AG20443 (cell line): ENCODE measurements at places on chromosomes 7 and 10.

- DNase-seq, result no peak
These were observed 131.0 kb downstream of the PLXDC2 start for GRCh38 chr10:19947215-19947614.

DNA sequence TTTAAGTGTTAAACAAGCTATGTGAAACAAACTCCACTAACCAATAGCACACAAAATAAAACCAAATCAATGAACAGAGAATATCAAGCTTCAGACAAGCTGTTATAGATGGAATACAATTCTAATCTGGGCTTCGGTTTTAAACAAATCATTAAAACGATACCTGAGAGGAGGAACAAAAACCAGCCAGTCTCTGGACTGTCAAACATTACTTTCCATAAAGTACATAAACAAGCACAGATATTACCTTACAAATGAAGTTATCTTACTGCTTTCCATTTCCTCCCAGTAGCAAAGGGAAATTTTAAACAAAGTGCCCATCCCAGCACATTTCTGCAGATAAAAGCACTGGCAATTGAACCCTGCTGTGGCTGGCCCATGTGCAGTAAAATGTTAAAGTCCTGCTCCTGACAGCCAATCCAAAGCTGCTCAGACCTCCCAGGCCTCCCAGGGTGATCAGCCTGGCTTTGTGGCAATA, 128.0 kb downstream of the NRCAM start:
- no peak for DNase-seq

GRCh38 chr7:93629291-93629801, 54.8 kb upstream of the CALCR start:
- no peak for DNase-seq

GRCh38 chr10:116554628-116555027, 8.9 kb downstream of the PNLIP start:
- DNase-seq, result no peak

GRCh38 chr7:132575982-132576720, at the start of gene PLXNA4:
Gene PLXNA4 (minus strand): TSS chr7:132576470. CDS start chr7:132508693, 67,777 bp downstream.
- peak; percentile 37 for DNase-seq

GRCh38 chr10:101759309-101760247, 16.3 kb downstream of the FGF8 start:
- no peak for DNase-seq

- no peak for DNase-seq
These were observed 29.4 kb downstream of the WDFY4 start for GRCh38 chr10:48714088-48714487.

- no peak for DNase-seq
These were observed 927 bp upstream of the DEPP1 start for GRCh38 chr10:44979281-44980191.

GRCh38 chr10:73731588-73732375, 12.4 kb upstream of the SEC24C start:
- no peak for DNase-seq

DNA sequence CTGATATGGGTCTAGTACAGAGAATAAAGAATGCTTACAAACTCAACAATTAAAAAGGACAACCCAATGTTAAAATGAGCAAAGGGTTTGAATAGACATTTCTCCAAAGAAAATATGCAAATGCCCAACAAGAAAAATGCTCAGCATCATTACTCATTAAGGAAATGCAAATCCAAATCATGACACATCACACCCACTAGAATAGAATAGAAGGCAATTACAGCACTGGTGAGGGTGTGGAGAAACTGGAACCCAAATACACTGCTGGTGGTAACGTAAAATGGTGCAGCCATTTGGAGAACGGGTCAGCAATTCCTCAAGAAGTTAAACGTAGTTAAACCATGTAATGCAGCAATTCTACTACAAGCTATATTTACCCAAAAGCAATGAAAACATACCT, 53.8 kb downstream of the KDM7A start:
- DNase-seq, result no peak

GRCh38 chr10:10156917-10157600, 860.6 kb upstream of the CELF2 start:
- DNase-seq, result no peak

DNA sequence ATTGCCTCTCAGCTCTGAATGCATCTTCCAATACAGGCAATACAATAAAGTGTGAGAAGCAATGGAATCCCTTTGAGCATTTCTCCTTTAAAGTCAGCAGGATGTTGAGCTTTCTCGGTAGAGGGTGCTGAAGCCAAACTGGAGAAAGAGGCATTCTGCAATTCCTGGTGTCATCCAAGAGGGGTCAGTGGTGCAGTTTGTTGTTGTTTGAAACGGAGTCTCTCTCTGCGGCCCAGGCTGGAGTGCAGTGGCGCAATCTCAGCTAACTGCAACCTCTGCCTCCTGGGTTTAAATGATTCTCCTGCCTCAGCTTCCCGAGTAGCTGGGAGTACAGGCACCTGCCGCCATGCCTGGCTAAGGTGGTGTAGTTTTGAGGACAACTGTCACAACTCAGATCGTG, 486.5 kb downstream of the CALN1 start:
- DNase-seq, result no peak

DNA sequence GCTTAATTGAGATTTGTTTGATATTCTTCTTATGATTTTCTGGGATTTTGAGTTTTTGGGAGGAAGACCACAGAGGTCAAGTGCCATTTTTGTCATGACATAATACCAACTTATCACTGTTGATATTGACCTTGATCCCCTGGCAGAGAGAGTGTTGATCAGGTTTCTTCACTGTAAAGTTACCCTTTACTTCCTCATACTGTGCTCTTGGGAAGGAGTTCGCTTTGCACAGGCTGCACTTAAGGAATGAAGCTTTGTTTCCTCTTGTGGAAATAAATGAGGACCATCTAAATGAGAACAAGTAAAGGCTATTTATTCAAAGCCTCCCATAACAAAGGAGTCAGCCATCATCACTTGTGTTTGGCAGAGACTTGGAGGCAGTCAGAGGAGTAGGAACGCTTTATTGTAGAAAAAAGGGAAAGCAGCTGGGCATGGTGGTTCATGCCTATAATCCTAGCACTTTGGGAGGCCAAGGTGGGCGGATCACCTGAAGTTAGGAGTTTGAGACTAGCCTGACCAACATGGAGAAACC, 16.1 kb downstream of the ST7 start:
- DNase-seq, result no peak

- DNase-seq, result peak; percentile 83
These were observed 135.9 kb upstream of the PODXL start for GRCh38 chr7:131692131-131692960.

DNA sequence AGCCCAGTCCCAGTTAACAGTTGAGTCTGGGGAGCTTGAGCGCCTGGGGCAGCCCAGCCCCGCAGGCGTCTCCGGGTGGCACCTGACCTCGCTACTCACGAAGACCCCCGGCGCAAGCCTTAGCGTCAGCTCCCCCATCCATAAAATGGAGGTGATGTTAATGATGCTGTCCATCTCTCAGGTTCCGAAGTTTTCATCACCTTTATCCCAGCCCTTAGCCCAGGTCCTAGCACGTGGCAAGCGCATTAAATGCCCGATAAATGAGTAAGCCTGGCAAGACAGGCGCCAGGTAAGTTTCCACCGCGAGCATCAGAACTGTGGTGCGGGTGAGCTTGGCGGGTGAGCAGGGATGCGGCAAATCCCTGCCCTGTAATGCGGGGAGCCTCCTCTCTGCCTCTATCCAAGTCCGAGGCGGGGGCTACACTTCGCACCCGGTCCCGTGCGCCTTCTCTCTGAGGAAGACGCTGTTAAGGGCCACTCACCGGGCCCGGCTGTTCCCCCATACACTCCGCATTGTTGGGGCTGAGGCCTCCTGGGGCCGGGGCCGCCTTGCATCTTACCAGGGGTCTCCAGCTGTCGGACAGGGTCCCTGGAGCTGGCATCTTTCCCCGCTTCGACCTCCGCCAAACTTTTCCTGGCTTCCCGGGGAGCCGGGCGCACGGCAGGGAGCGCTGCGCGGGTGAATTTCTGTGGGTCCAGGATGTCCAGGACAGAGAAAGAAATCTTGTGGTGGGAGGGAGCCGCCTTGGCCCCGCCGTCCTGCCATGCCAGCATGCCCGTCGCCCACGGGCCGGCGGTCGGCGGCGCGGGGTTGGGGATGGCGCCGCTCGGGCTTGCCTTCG, 444 bp downstream of the NKX1-2 start:
- DNase-seq, result no peak

DNA sequence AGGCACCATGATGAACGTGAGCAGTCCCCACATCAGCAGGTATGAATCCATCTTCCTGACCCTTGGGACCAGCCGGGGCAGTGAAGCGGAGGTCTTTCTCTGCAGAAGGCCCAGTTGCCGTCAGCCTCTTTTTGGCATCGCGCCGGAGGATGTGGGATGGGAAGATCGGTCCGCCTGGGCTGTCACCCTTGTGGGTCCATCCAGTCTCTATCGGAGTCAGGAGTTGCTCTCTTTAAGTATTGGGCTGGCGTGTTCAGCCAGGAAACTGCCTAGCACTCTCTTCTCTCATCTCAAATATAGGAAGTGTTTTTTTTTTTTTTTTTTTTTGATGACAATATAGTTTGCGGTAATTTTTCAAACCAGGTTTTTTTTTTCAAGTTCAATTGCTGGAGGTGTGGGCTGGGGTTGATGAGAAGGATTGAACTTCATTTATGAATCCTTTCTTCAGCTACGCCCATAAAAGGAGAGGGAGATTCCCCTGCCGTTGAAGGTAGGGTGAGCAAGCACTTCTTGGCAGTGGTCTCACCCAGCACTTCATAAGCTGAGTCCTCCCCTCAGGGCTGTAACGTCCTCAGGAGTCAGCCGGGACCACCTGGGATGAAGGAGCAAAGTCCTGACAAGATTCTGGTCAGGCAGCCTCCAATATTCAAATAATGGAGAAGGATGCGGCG, at the start of gene IL2RA:
Gene IL2RA (minus strand): TSS at position 267 of the 671 bp plus-strand sequence. CDS start 216 bp downstream, at position 51.
- no peak for DNase-seq

GRCh38 chr10:124265391-124265745, 153.4 kb downstream of the OAT start:
- DNase-seq, result no peak

DNA sequence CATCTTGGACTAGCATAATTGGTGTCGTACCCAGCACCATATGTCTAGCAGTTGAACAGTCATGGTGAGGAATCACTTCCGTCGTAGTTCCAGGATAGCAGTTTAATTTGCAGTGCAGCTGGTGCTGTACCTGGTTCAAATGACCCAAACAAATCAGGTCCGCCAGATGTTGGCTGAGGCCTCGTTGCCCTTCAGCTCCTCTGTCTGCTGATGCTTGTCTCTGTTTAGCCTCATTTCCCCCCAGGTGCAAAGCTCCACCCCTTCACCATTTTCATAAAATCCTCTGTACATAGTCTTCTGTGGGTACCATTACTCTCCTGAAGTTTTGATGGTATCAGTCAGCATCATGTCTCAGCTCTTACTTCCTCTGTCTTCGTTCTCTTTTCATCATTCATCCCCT, 35.1 kb downstream of the UMAD1 start:
- no peak for DNase-seq

DNA sequence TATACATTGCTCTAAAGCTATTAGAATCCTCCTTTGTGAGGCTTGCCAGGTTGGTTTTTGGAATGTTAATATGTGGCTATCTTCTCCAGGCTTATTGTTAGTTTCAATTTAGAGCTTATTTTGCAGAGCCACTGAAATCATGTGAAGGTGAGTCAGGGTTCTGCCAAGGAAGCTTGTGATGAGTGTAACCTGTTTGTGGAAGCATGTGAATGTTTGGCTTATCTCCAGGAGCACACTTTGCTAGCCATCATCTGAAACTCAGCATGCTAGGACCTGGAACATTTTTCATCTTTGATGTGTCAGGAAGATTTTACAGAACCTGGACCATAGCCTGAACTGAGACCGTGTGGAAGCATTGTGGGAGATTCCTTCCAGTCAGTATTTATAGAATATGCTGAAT, 197.3 kb downstream of the PPP1R9A start:
- DNase-seq, result no peak

DNA sequence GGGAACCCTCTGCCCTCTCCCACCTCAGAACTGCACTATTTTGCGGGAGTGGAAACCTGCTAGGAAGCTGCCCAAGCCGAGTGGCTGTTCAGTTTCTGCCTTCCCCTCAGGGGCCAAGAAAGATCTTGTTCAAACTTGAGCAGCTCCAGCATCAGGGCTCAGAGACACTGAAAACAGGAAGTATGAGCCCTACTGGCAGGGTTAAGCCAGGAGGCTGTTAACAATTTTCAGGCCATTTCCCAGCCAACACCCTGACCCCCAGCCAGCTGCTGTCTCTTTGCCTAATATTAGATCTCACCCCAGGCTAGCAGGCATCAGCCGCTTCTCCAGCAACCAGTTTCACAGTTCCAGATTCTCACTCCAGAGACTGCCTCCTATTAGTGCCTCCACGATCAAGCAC, 9.2 kb downstream of the PLAU start:
- peak; percentile 73 for DNase-seq

DNA sequence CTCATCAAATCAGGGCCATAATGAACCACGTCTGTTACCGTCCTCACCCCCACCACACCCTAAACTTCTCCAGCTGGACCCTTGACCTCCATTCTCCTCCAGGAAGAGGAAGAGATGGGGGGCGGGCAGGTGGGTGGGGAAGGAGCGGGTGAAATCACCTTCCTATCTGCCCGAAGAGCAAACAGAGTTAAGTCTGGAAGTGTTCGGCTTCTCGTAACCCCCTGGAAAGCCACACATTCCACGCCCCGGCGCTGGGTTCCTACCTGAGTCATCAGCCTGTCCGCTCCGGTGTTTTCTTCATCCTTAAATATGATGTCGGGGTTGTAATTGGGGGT, 736 bp downstream of the SHH start:
- DNase-seq, result no peak

DNA sequence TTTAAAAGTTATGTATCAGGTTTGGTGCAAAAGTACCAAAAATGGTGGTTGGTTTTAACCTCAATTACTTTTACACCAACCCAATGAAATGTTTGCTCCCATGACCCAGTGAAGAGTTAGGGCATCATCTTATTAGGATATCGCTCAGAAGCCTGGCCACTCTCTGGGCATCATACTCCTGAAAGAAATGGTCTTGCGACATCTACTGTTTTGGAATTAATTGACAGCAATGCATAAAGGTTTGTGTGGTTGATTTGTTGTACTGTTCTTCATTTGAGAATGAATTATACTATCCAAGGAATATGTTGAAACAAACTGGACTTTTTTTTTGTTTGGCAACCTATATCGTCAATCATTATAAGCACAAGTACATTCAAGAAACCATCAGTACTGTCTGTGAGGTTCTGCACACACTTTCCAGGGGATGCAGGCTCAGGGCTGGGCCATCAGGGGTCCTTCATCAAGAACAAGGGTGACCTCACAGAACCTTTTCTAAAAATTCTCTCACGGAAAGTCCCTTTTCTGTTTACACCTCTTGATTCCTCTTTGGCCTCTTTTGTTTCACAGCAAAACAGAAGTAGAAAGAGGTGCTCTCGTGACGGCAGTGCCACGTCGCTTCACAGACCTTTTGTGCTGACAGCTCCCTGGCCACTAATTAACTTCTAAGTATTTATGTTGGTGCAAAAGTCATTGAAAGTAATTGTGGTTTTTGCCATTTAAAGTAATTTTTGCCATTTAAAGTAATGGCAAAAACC, 117.2 kb upstream of the KLF6 start:
- no peak for DNase-seq

DNA sequence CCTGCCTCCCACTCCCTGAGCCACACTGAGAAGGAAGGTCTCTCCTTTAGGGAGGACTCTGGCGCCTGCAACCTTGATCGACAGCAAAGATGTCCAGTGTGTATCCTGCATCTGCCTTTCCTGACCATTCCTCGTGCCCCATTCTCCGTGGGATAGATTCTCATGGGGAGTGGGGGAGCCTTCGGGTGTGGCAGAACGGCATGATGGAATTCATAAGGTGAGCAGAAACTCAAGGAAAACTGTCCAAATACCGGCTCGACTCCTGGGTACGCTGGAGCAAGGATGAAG, 636 bp upstream of the RARRES2 start:
- no peak for DNase-seq
